Epithelial cell of prostate (primary cell): ENCODE measurements at places on chromosomes 13 and 19.

- no peak for DNase-seq
These were observed 233.1 kb downstream of the LACC1 start for GRCh38 chr13:44112700-44113329.

- no peak for DNase-seq
These were observed 13.1 kb downstream of the IGFL3 start for GRCh38 chr19:46111376-46111775.

GRCh38 chr19:48681127-48681470 lies 8.3 kb upstream of the NTN5 start:
- no peak for DNase-seq

DNA sequence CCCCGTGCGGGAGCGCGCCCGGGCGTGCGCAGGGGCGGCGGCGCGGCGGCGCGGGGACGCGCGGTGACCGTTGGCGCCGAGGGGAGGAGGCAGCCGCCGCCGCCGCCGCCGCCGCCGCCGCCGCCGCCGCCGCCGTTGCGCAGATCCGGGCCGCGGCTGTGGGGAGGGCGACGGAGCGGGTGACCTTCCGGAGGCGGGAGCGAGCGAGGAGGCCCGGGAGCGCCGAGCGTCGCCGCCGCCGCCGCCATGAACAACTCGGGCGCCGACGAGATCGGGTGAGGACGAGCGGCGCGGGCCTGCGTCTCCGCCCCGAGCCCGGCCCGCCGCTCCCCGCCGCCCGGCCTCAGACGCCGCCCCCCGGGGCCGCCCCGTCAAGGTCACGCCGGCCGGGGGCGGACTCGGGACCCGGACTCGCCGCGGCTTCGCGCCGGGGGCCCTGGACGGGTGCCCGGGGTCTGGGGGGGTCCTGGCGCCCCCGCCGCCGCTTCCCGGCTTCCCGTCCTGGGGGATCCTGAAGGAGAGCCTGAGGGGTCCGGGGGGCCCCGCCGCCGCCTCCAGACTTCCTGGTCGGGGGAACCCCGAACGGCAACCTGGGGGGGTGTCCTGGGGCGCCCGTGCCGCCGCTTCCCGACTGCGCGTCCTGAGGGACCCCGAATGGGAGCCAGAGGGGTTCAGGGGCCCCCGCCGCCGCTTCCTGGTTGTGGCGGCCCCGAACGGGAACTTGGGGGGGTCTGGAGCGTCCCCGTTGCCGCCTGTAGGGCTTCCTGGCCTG lies at the start of gene DAZAP1:
DAZAP1 (plus strand) TSS at position 59 of the 772 bp plus-strand sequence; CDS start at position 247, 188 bp downstream.
- DNase-seq = no peak

- no peak for DNase-seq
These were observed 6.8 kb downstream of the LILRA1 start for GRCh38 chr19:54600212-54600611.

DNA sequence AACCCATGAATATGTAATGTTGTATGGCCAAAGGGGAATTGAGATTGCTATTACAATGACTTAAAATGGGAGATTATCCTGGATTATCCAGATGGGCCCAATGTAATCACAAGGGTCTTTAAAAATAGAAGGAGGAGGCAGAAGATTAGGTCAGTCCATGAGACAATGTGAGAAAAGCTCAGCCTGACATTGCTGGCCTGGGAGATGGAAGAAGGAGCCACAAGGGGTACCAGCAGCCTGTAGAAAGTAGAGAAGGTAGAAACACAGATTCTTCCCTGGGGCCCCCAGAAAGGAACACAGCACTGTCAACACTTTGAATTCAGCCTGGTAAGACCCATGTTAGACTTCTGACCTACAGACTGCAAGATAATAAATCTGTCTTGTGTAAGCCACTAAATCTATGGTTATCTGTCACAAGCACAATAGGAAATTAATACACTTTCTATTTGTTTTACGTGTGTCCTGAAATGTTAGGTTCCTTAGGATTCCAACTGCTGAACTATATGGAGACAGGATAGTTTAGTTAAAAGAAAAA lies 132.9 kb upstream of the SERP2 start:
- no peak for DNase-seq

- no peak for DNase-seq
These were observed 466.7 kb downstream of the MYO16 start for GRCh38 chr13:109096101-109096500.

DNA sequence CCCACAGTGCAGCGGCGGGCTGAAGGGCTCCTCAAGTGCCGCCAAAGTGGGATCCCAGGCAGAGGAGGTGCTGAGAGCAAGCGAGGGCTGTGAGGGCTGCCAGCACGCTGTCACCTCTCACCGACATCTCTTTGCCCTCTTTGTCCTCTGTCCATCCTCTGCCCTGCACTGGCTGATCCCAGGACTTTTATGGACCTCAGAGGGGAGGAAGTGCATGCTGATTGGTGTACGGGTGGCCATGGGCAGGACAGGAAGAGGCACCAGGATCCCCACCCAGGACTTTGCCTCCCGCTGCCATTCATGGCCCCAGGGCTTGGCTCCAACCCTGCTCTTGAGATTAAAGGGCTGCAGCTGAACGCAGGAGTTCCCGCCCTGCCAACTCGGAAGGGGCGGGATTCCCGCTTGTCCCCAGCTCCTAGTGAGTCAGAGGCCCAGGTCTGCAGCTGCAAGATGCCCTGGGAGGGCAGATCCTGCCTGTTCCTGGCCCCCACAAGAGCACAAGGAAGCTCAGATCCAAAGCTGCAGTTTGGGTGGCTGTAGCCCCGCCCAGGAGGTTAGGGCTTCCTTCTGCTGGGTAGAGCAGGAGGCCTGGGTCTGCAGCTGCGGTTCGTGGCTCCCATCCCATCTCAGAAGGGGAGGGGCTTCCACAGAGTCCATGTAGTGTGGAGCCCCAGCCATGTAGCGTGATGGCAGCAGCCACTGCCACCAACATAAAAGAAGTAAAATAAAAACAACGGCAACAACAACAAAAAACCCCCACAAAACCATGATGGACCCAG lies 1716.7 kb downstream of the SLITRK1 start:
- no peak for DNase-seq

- no peak for DNase-seq
These were observed 412.3 kb downstream of the RFC3 start for GRCh38 chr13:34230271-34230670.

DNA sequence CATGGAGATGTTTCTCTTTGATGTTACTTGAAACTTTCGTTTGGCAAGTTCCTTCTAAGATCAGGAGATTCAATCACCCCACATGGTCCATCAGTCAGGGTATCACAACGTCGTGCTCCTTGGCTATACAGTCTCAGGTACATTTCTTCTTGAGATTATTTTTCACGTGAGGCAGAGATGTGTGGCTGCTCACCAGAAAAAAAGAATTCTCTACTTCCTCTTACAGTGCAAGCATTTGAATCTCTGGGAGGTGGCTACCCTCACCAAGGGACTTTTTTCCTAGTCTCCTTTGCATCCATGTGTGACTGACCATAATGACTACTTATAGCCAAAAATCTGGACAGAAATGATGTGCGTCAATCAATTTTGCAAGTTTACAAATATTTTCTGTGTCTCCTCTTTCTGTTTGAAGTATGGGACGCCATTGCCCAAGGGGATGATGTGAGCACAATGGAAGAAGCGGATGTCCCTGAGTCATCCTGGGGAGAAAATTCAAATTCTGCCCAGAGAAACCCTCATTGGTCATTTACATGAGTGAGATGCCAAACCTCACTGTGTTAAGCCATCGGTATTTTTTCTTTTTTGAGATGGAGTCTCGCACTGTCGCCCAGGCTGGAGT lies 8.6 kb upstream of the LAIR2 start:
- no peak for DNase-seq

DNA sequence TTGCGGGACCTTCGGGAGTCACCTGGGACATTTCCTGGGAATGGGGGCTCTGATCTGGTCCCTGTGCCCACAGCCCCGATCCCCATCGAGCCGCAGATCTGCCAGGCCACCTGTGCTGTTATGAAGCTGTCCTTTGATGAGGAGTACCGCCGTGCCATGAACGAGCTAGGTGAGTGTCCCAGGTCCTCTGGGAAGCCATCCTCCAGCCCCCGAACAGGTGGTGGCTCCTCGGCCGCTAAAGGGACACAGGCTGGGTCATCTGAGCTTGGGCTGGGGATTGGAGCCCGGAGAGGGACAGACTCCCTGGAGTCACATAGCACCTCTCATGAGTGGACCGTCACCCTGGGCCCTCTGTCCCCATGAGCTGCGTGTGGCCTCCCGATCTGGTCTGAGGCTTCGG lies 8.0 kb downstream of the APC2 start:
- DNase-seq = no peak

DNA sequence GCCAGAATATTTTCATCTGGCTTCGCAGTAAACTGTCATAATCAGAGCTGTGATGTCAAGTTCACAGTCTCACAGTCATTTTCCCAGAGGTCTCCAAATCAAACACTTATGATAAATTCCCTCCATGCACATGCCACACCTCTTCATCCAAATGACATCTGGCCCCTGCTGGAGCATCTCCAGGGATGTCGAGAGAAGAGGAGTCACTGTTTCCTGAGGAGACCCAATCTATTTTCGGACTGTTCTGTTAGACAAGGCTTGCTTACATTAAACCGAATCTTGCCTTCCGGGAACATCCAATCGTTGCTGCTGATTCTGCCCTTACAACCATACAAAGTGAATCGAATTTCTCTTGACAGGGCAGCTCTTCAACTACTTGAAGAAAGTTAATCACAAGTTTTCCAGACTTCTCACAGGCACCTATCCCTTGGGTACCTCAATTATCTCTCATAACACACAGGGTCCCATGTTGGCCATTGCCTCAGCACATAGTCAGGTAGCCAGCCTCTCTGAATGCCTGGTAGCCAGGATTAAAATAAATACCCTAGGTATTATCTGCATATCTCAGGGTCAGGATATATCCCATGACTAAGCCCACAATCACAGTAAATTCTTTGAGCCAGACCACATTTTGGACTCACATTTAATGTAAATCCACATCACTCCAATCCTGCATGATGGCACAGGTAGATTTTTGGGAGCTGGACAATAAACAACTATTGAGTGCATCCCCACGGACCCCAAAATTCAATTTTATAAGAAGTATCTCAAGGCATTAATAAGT lies 182.5 kb downstream of the ABCC4 start:
- no peak for DNase-seq

DNA sequence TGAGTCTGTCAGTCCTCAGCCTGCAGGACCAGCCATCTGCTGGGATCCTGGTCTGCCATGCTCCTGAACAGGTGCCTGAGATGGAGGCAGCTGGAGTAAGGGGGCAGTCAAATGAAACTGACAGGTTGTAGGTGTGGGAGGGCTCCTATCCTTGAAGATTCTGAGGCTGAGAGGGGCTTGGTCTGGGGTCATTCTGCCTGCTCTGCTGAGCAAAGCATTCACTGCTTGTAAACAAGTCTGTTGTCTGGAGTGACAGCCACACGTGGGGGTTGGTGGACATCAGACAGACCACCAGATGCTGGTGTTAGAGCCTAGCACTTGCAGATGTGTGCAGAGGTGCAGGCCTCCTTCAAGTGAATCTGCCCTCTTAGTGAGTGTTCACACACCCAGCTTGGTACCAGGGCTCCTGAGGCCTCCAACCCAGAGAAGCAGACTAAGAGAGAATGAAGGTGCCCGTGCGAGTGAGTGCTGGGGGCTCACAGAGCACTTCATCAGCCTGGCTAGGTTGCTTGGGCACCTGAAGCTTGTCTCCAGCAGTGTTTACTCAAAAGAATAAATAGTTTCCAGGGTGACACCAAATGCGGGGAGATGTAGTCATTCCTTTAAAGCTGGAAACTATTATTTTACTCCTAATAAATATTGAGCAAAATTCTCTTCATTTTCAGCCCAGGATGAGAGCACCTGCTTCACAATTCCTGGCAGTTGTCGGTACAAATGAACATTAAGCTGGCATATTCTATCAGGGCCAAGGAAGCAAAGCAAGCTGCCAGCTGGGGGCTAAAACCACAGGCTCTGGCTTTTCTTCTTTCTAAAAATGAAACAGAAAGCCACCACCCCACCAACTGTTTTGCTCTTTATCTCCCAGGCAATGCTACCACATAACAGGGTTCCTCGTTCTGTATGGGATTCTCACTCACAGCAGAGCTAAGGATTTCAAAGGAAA lies 82.3 kb downstream of the RNASEH2B start:
- no peak for DNase-seq

GRCh38 chr13:38863536-38863935 lies 127.1 kb downstream of the STOML3 start:
- no peak for DNase-seq

GRCh38 chr13:65032825-65033224 lies 2197.3 kb downstream of the PCDH9 start:
- DNase-seq = no peak

- DNase-seq = no peak
These were observed 9.6 kb downstream of the ZIC2 start for GRCh38 chr13:99991013-99991827.

GRCh38 chr19:4401769-4402170 lies 670 bp upstream of the CHAF1A start:
- DNase-seq = no peak

GRCh38 chr13:98405107-98405571 lies 171.8 kb downstream of the STK24 start:
- DNase-seq = no peak

GRCh38 chr19:9935506-9936325 lies 599 bp downstream of the OLFM2 start:
- no peak for DNase-seq

- peak; percentile 33 for DNase-seq
These were observed 388.9 kb upstream of the DACH1 start for GRCh38 chr13:72255908-72256307.

- DNase-seq = no peak
These were observed 3.6 kb downstream of the LRRC25 start for GRCh38 chr19:18393836-18394235.
